T1000 (cell line): ENCODE measurements at places on chromosomes 12 and 14.

- DNase-seq: no peak
Measured at GRCh38 chr12:2234091-2234490, 181.3 kb downstream of the CACNA1C start.

GRCh38 chr12:5779401-5779800 is 165.7 kb downstream of the ANO2 start:
- DNase-seq: no peak

- DNase-seq: peak; percentile 28
Measured at GRCh38 chr12:107759410-107759809, 1.5 kb downstream of the PRDM4 start.

DNA sequence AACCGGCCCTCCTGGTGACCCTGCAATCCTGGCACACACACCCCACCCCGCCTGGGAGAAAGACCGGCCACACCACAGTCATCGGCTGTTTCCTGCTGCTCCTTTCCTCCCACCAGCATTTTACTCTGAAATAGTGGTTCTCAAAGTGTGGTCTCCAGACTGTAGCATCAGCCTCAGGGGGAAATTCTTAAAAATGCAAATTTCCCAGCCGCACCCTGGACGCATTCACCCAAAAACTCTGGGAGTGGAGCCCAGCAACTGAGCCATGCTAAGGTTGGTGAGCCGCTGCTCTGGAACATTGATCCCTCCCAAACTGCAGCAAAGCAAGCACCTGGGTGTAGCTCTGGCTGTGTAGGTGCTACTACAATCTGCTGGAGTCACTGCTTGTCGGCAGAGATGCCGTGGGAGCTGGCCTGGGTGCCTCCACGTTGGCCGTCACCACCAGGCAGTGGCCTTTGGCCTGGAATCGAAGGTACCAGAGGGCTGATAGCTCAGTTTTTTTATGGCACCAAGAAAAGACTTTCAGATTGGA is 38.4 kb upstream of the BCL2L14 start:
- no peak for DNase-seq

GRCh38 chr14:69928111-69928523 is 48.9 kb downstream of the SMOC1 start:
- no peak for DNase-seq

GRCh38 chr12:64699504-64700115 is 59.6 kb downstream of the GNS start:
- no peak for DNase-seq

GRCh38 chr14:102819747-102820330 is 42.6 kb downstream of the TRAF3 start:
- DNase-seq: no peak

GRCh38 chr14:40164083-40164482 is 731.9 kb upstream of the FBXO33 start:
- peak; percentile 52 for DNase-seq

GRCh38 chr14:55117803-55118441 is 11.1 kb upstream of the LGALS3 start:
- no peak for DNase-seq

DNA sequence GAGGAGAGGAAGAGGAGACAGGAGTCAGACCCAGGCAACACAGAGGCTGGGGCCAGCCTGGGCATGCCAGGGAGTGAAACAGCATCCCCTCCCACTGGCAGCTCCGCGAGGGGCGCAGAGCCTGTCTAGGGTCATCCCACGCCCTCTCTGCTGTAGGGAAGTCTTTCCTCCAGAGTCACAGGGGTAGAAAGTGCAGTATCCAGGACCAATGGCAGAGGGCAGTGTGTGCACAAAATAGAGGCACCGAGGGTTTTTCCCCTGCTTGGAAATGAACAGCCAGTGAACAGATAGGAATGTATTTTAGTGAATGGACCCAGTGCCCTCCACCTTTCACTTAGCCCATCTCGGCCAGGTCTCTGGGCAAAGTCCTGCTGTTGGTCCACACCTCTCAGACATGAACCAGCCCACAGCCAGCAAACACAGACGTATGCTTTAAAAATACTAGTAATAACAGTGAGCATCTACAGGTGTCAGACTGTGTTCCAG is 9.4 kb upstream of the KRT74 start:
- DNase-seq: no peak

- DNase-seq: no peak
Measured at GRCh38 chr12:89918172-89918846, 209.7 kb upstream of the ATP2B1 start.

DNA sequence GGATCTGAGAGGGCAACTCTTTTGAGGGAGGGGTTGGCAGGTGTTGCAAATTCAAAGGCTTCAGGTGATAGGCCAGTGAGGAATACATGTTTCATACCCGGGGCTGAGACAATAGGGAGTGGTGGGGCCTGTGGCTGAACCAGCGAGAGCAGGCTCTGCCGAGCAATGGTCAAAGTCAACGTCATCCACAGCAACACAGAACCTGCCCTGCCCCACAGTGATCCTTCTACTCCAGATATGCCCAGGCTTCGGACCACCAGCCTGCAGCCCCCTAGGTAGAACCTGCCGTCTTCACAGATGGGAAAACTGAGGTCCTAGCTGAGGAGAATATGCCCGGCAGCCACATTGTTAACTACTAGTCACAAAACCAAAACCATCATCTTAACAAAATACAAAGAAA is 4.1 kb downstream of the SERPINA1 start:
- no peak for DNase-seq

GRCh38 chr14:100589071-100589759 is 2.0 kb upstream of the BEGAIN start:
- DNase-seq: no peak

DNA sequence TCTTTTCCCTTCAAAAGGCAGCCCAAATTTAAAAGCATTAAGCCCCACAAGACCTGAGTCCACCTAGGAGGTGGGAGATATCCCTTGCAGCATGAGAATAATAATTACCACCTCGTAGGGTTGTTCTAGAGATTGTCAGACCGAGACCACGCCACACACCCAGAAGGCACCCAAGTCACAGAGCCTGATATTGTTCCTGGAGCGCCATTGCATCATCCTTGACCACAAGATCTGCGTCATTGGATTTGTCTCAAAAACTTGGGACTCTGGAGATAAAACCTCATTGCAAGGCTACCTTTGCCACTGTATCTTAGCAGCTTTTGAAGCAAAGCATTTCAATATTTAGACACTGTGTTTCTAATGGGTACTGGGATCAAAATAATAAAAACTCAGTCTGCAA is 29.4 kb upstream of the PPP2R5C start:
- DNase-seq: no peak

DNA sequence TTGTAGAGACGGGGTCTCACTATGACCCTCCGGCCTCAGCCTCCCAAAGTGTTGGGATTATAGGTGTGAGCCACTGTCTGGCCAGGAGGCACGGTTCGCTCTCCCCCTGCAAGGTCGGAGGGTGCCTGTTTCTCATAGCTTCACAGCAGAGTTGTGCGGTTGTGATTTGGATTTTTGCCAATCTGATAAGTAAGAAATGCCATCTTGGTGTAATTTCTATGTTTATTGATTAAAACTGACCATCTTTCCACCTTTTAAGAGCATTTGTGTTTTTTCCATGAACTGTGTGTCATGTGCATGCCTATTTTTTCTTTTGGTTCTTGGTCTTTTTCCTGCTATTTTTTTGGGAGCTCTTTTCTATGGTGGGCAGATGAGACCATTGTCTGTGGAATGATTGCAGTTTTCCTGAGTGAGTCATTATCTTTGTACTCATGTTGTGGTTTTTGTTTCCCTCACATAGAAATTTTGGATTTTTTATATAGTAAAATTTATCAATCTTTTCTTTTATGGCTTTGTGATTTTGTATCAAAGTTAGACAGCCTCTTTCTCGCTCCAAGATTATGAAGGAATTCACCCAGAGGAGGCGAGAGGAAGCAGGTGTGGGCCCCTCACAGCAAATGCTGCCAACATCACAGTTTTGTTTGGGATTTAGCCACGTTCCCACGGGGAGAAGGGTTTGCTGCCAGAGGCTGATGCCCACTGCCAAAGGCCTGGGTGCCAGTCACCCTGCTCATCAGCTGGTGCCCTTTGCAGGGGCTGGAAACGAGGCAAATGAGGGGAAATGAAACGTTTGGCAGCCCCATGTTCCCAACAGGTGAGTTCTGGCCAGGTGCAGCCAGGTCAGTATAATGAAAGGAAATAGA is 47.2 kb downstream of the RFX4 start:
- DNase-seq: no peak

DNA sequence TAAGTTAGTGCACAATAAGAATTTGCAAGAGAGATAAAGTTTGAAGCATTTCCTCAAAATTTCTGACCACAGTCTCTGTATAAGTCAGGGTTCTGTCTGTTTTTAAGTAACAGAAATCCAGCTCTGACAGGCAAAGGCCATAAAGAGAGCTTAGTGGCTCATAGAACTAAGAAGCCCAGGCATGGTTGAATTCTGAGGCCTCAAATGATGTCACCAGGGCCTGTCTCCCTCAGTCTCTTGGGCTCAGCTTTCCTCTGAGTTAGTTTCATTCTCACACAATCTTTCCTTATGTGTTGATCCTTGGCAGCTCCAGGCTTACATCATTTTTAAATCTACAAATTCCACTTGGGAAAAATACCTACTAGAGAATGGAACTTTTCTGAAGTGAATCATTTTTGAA is 173.4 kb upstream of the ATP2B1 start:
- DNase-seq: no peak

DNA sequence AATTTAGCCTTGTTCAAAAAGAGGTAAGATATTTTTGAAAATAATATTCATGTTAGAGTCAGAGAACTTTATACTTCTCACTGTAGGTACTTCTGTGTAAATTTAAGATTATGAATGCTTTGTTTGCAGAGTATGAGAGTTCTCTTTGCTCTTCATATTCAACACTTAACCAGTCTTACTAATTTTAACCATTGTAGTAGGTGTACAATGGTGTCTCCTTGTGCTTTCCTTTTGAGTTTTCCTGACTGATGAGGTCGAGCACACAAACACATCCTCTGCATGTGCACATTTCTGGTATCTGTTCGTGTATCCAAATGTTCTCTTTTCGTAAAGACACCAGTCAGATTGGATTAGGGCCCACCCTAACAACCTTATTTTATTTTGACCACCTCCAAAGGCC is 45.8 kb downstream of the MIA2 start:
- no peak for DNase-seq

DNA sequence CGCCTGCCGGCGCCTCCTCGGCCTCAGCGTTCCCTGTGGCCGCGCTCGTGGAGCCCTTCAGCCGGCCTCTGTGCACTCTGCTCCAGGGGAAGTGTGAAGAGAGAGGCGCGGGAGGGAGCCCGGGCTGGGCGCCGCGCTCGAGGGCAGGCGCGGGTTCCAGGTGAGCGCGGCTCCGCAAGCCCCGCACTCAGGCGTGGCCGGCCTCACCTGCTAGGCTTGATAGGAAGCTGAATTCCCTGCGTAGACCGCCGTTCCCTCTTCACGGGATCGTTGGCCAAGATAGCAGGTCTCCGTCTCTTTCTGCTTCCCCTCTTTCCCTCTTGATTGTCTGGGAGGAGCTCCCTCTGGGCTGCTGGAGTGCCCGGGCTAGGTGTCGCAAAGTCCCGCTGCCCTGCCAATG is 89.7 kb downstream of the ASCL4 start:
- DNase-seq: no peak

GRCh38 chr12:5556033-5556614 is 124.2 kb downstream of the NTF3 start:
- DNase-seq: no peak

GRCh38 chr12:129941618-129942017 is 37.8 kb upstream of the TMEM132D start:
- no peak for DNase-seq

- no peak for DNase-seq
Measured at GRCh38 chr12:87388376-87388775, 640.8 kb downstream of the C12orf50 start.

DNA sequence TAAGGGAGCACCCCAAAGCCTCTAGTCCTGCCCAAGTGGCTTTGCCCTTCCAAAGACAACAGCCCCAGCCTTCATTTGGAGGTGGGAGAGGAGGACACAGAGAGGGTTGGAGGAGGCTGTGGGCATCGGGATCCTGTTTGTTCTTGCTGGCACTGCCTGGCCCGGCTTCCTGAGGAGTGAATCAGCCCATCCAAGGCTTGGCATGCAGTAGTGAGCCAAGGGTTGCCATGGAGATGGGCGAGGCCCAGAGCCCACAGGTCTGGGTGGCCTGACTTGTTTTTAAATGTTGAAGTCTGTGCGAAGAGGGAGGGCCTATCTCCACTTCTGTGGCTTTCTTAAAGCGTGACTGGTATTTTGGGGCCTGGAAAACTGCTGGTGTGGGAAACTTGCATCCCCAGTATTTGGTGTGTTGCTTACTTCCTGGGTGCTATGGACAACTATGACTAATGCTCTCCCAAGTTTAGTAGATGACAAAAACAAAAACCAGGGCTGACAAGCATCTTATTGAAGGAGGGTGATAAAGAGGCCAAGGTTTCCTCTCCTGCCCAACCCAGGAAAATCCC is 15.8 kb downstream of the CD9 start:
- DNase-seq: peak; percentile 96

- DNase-seq: no peak
Measured at GRCh38 chr12:73424484-73424883, 1113.2 kb upstream of the ATXN7L3B start.

DNA sequence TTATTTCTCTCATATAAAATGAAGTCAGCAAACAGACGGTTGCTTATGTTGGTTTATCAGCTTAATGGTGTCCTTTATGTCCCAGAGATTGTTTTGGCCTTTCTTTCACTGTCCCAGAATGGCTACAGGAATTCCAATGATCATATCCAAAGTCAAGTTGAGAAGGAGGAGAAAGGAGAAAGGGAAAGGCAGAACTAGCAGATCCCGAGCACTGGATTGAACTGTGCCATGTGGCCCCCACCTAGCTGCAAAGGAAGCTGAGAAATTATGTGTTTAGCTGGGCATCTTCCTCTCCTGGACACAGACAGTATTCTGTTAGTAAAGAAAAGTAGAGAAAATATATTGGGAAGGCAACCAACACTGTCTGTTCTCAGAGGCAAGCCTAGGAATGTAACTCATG is 90.7 kb upstream of the ANO4 start:
- DNase-seq: no peak

DNA sequence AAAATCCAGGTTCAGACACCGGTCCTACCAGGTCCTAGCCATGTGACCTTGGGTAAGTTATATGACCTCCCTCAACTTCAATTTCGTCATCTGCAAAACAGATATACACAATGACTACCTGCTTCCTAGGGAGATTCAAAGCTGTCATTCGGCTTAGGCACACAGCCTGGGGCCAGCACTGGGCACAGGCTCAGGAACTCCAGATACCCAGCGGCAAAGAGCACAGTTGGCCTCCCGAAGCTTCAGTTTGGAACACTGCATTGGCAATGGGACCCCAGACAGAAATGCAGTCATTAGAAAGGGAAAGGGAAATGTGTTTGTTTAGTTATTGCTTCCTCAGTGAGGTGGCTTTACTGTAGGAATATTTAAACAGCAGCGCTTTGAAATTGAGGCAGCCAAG is 11.4 kb downstream of the PLEKHG6 start:
- DNase-seq: no peak

GRCh38 chr14:89728964-89729363 is 225.6 kb downstream of the EFCAB11 start:
- DNase-seq: no peak
